ENCODE measurements at places on chromosomes 7 and 10. TPM values are rescaled to one million over a fixed set of nuclear protein-coding genes. Genes with fewer than 3 reads are reported as not detected.

- no peak for DNase-seq
These were observed 57.2 kb upstream of the SMNDC1 start for GRCh38 chr10:110361800-110362456.

- DNase-seq: no peak
These were observed 2.0 kb upstream of the HMX3 start for GRCh38 chr10:123133541-123134342.

GRCh38 chr10:21527598-21528235 is 2.2 kb upstream of the SKIDA1 start:
- no peak for DNase-seq

SPDYE6 gene
- total RNA-seq: not detected
